CD4-positive, alpha-beta T cell treated with Interleukin-1 beta for 1 hour (primary cell): ENCODE measurements at places on chromosomes 2 and 18.

GRCh38 chr18:75365837-75366236 is 61.7 kb downstream of the SMIM21 start:
- DNase-seq = no peak

DNA sequence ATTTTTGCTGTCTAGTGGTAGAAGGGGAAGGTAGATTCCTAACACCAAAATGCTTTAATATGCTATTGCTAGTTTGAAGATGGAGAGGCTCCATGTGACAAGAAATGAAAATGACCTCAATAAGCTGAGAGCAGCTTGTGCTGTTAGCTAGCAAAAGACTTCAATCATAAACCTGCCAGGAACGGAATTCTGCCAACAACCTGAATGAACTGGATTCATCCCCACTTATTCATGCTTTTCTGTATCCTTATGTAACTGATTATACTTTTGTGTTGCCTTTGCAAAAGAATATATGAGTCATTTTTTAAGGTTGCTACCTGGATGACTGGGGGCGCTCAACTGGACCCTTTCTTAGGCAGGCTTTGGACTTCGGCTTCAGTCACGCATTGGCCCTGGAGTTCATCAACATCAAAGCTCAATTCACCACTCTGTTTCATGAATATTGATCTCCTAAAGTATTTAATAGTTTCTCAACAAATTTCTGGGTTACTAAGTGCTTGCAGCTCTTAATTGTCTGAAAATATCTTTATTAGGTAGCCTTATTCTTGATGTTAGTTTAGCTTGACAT is 97.5 kb upstream of the KCNJ3 start:
- DNase-seq = no peak

- DNase-seq = no peak
These were observed 6.3 kb downstream of the RNPEPL1 start for GRCh38 chr2:240574386-240575100.

- peak; percentile 88 for DNase-seq
These were observed 52.0 kb downstream of the ZFP36L2 start for GRCh38 chr2:43174368-43174916.

DNA sequence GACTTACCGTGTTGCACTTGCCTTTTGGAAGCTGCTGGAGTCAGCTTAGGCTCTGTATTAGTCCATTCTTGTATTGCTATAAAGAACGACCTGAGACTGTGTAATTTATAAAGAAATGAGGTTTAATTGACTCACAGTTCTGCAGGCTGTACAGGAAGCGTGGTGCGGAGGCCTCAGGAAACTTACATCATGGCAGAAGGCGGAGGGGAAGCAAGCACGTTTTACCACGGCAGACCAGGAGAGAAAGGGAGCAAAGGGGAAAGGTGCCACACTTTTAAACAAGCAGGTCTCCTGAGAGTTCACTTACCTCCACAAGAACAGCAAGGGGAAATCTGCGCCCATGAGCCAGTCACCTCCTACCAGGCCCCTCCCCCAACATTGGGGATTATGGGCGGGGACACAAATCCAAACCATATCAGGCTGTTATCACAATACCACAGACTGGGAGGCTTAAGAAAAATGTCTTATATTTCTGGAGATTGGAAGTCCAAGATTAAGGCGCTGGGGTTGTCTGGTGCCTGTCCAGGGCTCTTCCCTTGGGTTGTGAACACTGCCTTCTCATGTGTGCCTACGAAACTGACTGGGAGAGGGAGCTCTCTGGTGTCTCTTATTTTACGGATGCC is 3.6 kb upstream of the D2HGDH start:
- DNase-seq = no peak

DNA sequence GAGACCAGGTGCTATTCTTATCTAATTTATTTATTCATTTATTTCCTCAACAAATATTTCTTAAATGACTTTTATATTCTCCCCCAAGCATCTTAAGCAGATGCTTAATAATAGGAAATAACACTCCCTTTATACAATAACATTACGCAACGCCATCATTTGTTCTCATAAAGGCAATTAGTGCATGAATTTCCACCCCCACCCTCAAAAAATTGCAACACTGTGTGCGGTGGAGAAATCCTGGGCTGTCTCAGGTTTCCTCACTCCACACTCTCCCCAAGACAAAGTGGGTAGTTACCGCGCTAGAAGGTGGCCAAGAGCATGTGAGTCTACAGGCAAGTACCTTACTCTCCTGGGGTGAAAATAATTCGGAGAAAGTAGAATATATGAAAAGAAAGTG is 37.0 kb upstream of the CTDP1 start:
- peak; percentile 57 for DNase-seq

DNA sequence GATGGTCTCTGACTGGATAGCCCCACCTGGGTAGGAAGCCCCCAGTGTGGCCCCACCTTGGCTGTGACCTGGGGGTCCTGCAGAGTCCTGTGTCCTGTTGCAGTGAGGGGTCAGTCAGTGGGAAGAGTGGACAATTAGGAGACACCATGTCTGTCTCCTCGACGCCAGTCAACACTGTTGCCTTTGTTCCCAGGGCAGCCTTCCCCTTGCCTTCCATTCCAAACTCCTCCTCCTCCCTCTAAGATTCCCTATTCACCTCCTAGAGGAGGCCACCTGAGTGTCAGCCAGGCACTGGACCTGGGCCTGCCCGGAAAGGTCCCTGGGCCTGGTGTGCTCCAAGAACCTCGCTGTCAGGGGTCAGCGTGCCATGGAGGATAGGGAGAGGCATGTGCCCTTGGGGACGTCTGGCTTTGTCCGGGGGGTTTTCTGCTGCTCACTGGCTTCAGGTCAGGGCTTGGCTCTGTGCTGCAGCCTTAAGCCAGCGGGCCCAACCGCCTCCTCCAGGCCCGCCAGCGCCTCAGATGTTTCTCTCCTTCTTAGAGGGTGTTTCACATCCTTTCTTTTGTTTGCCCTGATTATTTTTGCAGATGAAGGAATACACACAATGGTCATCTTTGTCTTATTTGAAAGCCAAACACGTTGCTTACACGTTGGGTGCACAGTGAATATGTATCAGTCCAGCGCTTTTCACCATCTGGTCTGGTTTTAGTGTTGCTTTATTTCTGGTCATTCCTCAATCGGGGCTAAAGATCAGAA is 68.9 kb downstream of the HPCAL1 start:
- no peak for DNase-seq

GRCh38 chr2:129744141-129744540 is 235.3 kb upstream of the RAB6C start:
- DNase-seq = no peak

- DNase-seq = no peak
These were observed 143.4 kb upstream of the SMAD7 start for GRCh38 chr18:49094136-49094535.

DNA sequence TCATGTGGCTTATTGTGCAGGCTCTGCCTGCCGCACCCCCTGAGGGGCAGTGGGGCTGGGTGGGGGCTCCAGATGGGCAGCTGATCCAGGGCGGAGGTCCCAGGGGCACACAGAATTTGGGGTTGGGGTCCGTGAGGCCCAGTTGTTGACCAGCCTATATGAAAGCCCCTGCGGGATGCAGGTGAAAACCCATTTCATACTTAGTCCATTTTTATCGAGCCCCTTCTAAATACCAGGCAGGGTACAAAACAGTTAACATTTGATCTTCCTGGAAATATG is 30.6 kb downstream of the MYO7B start:
- DNase-seq = no peak

DNA sequence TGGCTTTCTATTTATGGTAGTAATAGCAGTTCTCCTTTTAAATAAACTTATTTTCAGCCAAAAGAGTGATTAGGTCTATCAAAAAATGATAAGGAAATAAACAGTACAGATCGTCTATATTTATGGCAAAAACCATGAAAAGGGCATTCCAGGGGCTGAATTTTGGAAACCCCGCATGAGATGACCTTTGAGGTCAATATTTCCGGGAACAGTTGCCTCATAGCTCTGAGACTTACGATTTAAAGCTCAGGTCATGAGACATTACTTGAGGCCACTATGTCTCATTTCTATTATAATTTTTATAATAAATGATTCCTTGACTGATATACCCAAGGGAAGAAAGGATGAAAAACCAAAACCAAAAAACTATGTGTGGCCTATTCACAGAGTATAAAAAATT is 101.1 kb downstream of the LDLRAD4 start:
- DNase-seq = no peak

- no peak for DNase-seq
These were observed 28.8 kb downstream of the SDC1 start for GRCh38 chr2:20196053-20196656.

DNA sequence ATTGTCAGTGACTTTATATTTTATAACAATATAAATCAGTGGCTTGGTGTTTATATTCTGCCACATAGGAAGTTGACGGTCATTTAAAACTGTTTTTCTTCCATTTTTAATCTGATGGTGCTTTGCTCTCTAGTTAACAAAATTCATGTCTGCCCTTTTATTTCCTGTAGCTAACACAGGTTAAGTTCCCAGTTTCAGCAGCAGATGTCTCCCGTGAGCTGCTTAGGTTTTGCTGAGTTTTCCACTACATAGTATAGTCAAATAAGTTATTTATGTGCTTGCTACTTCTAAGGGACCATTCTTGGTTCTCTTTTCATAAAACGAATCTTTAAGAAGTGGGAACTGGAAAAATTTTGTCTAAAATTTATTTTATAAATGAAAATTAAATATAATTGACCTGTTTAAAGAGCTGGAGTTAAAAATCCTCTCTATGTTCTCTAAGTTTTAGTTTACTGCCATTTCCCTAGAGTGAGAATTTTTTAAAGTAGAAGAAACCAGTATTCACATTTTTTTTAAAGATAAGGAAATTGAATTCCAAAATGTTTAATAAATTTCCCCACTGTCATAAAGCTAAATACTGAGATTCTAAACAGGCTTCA is 20.6 kb downstream of the HTR2B start:
- peak; percentile 60 for DNase-seq
